ENCODE measurements at places on chromosomes 7 and 10. TPM values are rescaled to one million over a fixed set of nuclear protein-coding genes. Genes with fewer than 3 reads are reported as not detected.

DNA sequence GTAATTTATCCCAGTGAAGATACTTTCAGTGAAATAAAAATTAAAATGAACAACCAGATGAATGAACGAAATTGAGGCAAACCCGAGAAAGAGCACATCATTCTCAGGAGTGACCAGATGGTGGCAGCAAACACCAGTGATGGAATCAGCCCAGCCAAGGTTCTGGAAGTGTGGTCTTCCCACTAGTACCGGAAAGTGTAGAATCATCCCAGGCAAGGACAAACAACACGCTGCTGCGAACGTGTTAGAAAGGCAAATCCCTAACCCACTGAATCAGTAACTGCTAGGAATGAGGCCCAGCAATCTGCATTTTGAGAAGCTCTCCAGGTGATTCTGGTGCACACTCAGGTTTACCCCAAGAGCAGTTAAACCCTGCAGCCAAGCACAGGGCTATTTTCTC, 15.5 kb upstream of the SLC18A3 start:
- H3K4me1 ChIP-seq = peaks cover 3% of the 10 kb centered on the region
- H3K4me3 ChIP-seq = no peak overlapping the region
- peaks cover 21% of the 10 kb centered on the region for H3K27me3 ChIP-seq
- no peaks in the 10 kb centered on the region for H3K36me3 ChIP-seq
- DNase-seq = no peak

DNA sequence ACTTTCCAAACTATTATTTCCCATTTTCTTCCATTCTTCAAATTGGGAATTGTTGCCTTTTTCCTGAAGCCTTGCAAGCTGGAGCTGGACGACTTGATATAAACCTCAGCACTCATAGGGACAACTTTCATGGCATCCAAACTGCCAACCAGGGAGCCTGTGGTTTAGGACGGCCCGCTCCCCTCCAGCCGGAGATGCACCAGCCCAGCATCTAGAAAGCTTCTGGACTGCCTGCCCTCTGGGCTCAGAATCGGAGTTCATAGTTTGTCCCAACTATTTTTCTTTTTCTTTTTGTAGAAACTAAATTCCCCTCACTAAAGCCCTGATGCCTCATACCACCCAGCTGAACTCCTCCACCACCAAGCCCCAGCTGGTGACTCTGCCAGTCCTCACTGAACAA, 200.3 kb downstream of the DNAJB6 start:
- H3K27me3 ChIP-seq = peaks cover 12% of the 10 kb centered on the region
- peaks cover 5% of the 10 kb centered on the region for H3K36me3 ChIP-seq
- no peak for DNase-seq
- H3K27ac ChIP-seq = no peak overlapping the region
- no peak overlapping the region for H3K4me3 ChIP-seq

Gene SLC26A3
- not detected for total RNA-seq

Gene TCERG1L
- total RNA-seq = 0.20 TPM

DNA sequence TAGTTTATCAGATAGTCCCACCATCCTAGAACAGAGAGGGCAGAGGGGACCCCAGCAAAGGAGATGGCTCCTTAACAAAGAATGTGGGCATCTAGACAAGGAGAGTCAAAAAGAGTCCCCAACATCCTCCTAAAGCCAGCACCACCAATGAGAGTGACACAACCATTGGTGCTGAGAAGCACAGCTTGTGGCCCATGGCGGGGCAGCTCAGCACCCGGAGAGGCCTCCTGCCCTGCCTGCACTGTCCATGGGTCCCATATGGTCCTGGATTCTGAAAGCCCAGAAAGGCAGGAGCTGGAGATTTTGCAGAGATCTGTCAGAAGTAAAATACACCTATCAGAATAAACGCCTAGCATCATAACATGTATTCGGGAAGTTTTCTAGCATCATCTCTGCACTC, 311.8 kb upstream of the ZNF32 start:
- H3K36me3 ChIP-seq = no peaks in the 10 kb centered on the region
- peaks cover 9% of the 10 kb centered on the region for H3K4me1 ChIP-seq
- no peak overlapping the region for H3K4me3 ChIP-seq
- peaks cover 22% of the 10 kb centered on the region for H3K27me3 ChIP-seq
- no peak overlapping the region for H3K27ac ChIP-seq
- no peak for DNase-seq

DNA sequence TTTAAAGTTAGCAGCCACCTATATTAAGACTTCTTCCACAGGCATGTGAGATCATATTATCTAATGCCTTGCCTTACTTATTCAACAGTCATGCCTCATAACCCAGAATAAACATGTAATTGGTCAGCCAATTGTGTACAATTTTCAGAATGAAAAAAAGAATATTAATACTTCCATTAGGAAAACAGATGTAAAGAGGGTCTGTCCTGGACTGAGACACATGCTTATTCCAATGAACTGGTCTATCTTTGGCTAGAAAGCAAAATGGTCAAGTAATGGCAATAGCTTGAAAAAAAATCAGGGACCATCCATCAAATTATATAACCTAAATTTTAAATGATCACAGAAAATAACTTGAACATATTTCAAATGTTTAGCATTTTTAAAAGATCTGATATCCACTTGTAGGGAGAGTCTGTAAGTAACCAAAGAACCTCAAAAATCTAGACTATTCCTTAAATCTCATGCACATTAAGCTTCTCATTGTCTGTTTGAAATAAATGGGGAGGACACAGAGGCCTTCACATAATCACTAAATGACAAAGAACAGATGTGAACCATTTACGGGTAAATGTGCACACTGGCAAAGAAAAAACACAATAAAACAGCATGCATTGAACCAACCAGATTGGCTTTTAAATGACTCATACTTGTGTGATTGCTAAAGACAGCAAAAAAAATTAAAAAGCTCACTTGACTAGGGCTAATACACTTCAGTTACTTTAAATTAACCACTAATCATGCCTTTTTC, 568.8 kb upstream of the PCDH15 start:
- no peaks in the 10 kb centered on the region for H3K4me1 ChIP-seq
- H3K27ac ChIP-seq = no peak overlapping the region
- no peak for DNase-seq
- H3K36me3 ChIP-seq = no peaks in the 10 kb centered on the region
- no peak overlapping the region for H3K4me3 ChIP-seq

Gene AFAP1L2
- total RNA-seq = 3.8 TPM

DNA sequence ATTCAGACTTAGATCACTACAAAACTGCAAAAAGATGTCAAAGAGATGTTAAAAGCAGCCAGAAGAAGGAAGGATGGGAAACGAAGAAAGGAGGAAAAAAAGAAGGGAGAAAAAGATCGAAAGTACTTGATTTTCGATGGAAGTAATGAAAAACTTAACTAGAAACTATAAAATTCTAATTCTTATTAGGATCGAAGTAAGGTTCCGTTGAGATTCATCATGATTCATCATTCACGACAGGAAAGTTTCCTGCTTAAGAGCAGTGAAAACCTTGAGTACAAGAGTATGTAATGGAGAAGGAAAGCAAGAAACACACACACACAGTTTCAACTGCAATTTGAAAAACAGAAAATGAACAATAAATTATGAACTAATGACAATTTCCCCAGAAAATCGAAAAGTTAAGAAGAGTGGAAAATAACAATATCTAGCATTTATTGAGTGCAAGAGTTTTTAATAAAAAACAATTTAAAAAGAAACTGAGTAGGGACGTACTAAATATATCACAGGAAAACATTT, 1.1 kb upstream of the ING3 start:
- no peak for DNase-seq
- peaks cover 6% of the 10 kb centered on the region for H3K36me3 ChIP-seq
- H3K27me3 ChIP-seq = peaks cover 19% of the 10 kb centered on the region
- H3K4me3 ChIP-seq = peak overlapping the region; percentile 94

- H3K36me3 ChIP-seq = peaks cover 2% of the 10 kb centered on the region
- H3K27ac ChIP-seq = no peak overlapping the region
- no peaks in the 10 kb centered on the region for H3K27me3 ChIP-seq
- no peaks in the 10 kb centered on the region for H3K4me1 ChIP-seq
- no peak for DNase-seq
Observed at GRCh38 chr7:139566075-139566474, 42.6 kb downstream of the CLEC2L start.

Gene EMX2
- total RNA-seq = not detected

Gene AKR1C1
- total RNA-seq = 1.0 TPM

DNA sequence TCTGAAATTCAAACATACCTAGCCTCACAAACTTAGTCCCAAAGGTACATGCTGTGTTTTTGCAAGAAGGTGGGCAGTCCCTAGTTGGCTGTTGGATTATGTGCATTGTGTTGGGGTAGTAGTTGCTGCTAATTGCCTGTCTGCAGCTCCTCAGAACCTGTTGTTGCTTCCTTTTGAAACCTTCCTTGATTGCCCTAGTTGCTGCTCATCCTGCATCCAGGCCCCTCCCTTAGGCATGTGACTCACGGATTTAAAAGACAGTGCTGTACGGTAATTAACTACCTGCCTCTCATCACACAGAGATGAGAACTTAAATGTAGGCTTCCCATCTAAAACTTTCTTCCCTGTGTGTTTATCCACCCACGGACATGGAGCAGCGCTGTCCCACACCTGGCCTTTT, 67.7 kb downstream of the BMPR1A start:
- no peak for DNase-seq
- H3K27me3 ChIP-seq = no peaks in the 10 kb centered on the region
- no peak overlapping the region for H3K4me3 ChIP-seq
- no peak overlapping the region for H3K27ac ChIP-seq
- no peaks in the 10 kb centered on the region for H3K36me3 ChIP-seq

- no peak for DNase-seq
- no peak overlapping the region for H3K27ac ChIP-seq
- peaks cover 6% of the 10 kb centered on the region for H3K36me3 ChIP-seq
- no peaks in the 10 kb centered on the region for H3K27me3 ChIP-seq
- H3K4me1 ChIP-seq = peaks cover 9% of the 10 kb centered on the region
- H3K4me3 ChIP-seq = no peak overlapping the region
Observed at GRCh38 chr7:55483046-55483445, 89.3 kb downstream of the VOPP1 start.

Gene FBXL13
- 0.65 TPM for total RNA-seq

- H3K27ac ChIP-seq = peak overlapping the region; percentile 84
- no peaks in the 10 kb centered on the region for H3K27me3 ChIP-seq
- peak overlapping the region; percentile 62 for H3K4me3 ChIP-seq
- no peak for DNase-seq
- peaks cover 51% of the 10 kb centered on the region for H3K4me1 ChIP-seq
Observed at GRCh38 chr7:17142831-17143541, 155.5 kb upstream of the AHR start.

Gene TMEM178B
- not detected for total RNA-seq

- no peak overlapping the region for H3K27ac ChIP-seq
- H3K27me3 ChIP-seq = no peaks in the 10 kb centered on the region
- no peaks in the 10 kb centered on the region for H3K36me3 ChIP-seq
- DNase-seq = no peak
- H3K4me3 ChIP-seq = no peak overlapping the region
Observed at GRCh38 chr7:33250421-33250871, 121.1 kb downstream of the BBS9 start.

DNA sequence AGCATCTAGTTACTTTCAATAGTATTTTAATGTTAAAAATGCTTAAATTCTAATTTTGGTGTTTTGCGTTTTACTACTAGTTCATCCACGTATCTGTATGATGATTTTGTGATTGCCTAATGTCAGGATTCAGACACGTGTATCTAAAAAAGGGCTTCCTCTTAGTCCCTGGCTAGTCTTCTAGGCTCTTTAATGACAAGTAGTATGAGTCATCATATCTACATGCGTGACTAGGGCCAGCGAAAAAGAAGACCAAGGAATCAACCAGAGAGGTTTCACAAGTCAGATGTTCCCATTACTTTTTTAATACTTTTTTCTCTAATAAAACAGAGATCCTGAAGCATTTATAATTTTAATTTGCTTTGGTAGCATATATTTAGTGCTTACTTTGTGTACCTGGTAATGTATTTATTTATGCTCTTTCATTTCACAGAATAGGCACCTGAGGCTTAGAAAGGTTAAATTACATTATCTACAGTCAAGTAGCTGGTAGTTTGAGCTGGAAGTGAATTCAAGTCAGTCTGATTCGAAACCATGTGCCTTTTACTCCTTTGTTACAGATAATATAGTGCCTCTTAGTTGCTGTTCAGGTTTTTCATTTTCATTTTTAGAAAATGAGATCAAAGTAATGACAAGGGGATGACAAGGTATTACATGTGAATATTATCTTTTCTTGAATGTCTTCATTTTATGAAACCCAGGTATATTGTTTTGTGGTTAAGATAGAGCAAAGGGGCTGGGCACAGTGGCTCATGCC, 140.3 kb downstream of the FOXP2 start:
- no peaks in the 10 kb centered on the region for H3K36me3 ChIP-seq
- no peak for DNase-seq
- no peak overlapping the region for H3K4me3 ChIP-seq

Gene C10orf143
- total RNA-seq = 6.6 TPM

Gene DOCK4
- total RNA-seq = 1.7 TPM

GRCh38 chr7:129514683-129515082, 12.4 kb downstream of the SMKR1 start:
- H3K27me3 ChIP-seq = no peaks in the 10 kb centered on the region
- H3K36me3 ChIP-seq = no peaks in the 10 kb centered on the region

Gene CALML5
- not detected for total RNA-seq

- H3K27ac ChIP-seq = peak overlapping the region; percentile 23
- no peak for DNase-seq
- H3K4me1 ChIP-seq = peaks cover 19% of the 10 kb centered on the region
Observed at GRCh38 chr7:155208681-155209477, 88.8 kb upstream of the INSIG1 start.

GRCh38 chr7:75772081-75773077, at the start of gene CCL26:
CCL26 (minus strand) TSS chr7:75772211; CDS start chr7:75772176, 35 bp downstream.
- H3K4me3 ChIP-seq = no peak within 1 kb of the TSS
- no peak within 1 kb of the TSS for H3K27ac ChIP-seq

Gene ACSL5
- total RNA-seq = 55.8 TPM

GRCh38 chr7:142899661-142900060, 14.1 kb upstream of the TRPV6 start:
- H3K4me1 ChIP-seq = no peaks in the 10 kb centered on the region
- no peaks in the 10 kb centered on the region for H3K36me3 ChIP-seq
- no peak overlapping the region for H3K4me3 ChIP-seq
- DNase-seq = no peak
- H3K27ac ChIP-seq = no peak overlapping the region

Measured in activated naive CD8-positive, alpha-beta T cell treated with anti-CD3 and anti-CD28 coated beads, Interleukin-2, amount 10 ng/mL, durations not matched to agents 7 days and 5 days (primary cell).